ENCODE measurements at places on chromosomes 4 and X.

- DNase-seq = no peak
Observed at GRCh38 chr4:82988323-82988832, 22.2 kb downstream of the LIN54 start.

GRCh38 chr4:25103418-25103817 lies 56.8 kb downstream of the SEPSECS start:
- no peak for DNase-seq

DNA sequence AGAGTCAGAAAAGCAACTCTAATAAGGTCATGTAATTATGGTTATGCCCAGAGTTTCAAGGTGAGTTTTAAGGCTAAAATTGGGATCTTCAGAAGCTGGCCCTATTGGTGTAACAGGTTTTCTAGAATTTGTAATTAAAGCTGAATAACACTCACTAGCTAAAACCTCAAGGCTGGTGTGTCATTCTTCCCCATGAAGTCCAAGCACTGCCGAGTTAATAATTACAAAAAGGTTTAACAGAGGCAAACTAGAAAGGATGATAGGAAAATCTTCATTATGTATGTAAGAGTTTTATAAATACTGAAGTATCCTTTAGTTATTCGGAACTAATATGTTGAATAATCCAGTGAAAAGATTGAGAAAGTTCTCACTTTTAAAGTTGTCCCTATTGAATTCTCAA lies 34.3 kb downstream of the MXRA5 start:
- DNase-seq = no peak

DNA sequence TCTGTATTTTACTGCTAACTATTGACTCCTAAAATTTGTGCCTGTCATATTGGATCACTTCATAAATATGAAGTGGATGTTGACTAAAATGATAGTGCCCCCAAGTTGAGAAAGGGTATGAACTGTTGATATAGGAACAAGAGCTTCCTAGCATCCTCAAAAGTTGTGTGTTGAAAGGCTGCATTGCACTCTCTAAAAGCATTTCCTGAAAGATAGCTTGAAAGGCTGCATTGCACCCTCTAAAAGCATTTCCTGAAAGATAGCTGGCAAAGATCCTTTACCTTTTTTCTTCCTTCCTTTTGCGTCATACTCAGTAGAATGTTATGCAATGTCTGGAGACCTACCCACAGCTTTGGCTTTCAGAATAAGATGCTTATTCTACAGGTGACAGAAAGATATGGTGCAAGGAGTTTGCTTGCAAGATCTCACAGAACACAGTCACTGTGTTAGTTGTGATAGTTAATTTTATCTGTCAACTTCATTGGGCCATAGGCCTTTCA lies 274.6 kb upstream of the GALNTL6 start:
- no peak for DNase-seq

DNA sequence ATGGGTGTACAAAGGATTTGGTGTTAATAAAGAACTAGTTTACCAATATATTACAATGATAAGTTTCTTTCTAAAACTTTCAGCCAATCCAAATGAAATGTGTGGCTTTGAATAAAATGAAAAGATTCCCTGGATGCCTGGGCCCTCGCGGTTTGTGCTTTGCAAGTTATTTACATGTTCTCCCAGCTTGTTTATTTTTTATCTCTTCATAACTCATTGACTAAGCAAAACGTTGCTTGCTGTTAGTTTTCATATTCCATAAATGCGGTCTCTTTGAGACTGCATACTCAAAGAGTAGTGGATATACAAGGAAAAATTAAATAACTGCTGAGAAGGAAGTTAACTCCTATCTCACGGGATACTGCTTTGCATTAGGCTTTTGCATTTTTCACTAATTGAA lies 26.0 kb downstream of the FHDC1 start:
- no peak for DNase-seq

DNA sequence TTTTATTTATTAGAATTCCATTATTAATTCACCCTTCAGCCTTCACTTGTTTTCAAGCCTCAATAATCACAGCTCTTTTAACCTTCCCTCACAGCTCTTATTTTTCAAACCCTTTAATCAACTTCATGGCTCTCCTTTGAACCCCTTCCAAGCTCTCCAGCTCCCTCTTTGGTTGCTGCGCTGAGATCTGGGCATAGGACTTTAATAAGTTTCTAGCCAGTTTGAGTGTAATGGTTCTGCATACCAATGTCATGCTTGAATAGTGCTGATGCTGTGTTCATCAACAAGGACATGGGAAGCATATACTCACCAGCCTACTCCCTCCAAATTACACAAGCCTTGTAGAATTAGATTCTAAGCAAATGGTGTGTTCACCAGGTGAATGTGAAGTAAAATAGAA lies 3.5 kb upstream of the RNF212 start:
- no peak for DNase-seq

DNA sequence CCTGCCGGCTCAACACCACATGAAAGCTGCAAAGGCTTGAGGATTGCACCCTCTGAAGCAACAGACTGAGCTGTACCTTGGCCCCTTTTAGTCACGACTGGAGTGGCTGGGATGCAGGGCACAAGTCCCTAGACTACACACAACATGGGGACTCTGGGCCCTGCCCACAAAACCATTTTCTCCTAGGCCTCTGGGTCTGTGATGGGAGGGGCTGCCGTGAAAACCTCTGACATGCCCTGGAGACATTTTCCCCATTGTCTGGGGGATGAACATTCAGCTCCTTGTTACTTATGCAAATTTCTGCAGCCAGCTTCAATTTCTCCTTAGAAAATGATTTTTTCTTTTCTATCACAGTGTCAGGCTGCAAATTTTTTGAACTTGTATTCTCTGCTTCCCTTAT lies 123.5 kb upstream of the SMARCAD1 start:
- DNase-seq = no peak

- no peak for DNase-seq
Observed at GRCh38 chr4:169861593-169861992, 103.8 kb upstream of the HPF1 start.

GRCh38 chr4:149746276-149746675 lies 69.4 kb downstream of the IQCM start:
- DNase-seq = no peak

- no peak for DNase-seq
Observed at GRCh38 chr4:147616849-147617172, 386 bp upstream of the TMEM184C start.

DNA sequence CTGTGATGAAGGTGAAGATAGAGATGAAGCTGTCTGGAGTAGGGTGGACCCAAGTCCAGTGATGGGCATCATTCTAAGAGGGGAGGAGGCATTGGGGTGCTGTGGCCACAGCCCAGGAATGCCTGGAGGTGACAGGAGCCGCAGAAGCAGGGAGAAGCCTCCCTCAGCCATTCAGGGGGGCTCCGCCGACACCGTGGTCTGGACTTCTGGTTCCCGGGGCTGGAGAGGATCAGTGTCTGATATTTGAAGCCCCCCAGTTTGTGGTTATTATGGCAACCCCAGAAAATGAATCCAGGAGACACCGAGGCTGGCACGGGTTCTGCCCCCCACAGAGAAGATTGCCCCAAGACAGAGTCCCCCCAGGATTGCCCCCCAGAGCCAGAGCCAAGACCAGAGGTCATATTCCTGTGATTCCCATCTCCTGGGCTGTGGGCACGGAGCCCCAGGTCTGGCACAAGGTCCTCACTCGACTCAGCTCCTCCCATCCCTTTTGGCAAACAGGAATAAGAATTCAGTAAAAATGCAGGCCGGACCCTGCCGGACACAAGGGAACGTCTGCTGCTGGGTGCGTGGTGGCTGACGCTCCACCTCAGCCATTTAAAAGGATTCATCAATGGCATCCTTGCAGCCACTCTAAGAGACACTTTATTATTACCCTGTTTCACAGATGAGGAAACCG lies 116.6 kb downstream of the CPZ start:
- DNase-seq = no peak

DNA sequence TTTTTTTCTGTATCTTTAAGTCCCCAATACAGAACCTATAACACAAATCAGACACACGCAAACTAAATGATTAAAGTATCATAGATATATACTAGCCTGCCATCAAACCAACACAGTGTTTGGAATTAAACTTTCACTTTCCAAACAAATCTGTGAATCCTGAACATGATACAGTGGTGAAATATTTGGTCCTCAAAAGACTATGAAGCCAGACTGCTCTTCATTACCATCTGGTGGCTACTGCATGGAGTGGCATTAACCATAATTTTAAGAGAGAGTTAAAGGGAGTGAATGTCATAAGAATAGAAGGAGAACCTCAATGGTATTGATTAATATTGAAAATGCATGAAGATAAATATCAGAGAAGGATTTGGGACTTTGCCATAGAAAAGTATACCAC lies 9.2 kb upstream of the GABRA4 start:
- no peak for DNase-seq

DNA sequence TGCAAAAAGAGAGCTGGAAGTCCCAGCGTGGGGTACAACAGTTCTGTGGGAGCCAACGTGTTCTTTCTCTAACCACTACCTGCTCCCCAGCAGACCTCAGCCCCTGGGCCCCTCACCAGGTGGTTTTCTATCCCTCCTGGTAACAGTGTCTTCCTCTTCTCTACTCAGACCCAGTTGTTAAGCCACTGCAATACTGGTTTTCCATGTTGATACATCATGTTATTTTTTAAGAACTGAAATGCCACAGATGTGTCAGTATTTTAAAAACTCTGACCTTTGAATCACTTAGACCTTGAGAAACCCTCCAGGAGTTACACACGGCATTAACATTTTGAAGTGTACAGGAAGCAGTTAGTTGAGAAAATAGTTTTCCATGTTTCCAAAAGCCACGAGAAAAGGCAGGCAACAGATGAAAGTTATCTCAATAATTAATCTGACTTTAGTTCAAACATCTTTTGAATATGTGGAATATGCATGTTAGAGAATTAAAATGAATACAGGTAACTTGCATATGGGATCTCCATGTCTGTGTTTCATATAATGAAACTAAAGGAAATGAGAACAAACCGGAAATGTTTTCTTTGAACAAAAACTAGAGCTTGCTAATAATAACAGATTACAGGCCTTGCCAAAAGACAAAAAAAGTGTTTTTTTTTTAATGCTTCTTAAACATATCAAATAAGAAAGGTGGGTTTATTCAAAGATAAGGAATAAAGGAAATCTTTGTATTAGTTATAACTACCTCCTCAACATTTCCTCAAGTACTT lies 108.8 kb downstream of the ZNF827 start:
- DNase-seq = no peak

DNA sequence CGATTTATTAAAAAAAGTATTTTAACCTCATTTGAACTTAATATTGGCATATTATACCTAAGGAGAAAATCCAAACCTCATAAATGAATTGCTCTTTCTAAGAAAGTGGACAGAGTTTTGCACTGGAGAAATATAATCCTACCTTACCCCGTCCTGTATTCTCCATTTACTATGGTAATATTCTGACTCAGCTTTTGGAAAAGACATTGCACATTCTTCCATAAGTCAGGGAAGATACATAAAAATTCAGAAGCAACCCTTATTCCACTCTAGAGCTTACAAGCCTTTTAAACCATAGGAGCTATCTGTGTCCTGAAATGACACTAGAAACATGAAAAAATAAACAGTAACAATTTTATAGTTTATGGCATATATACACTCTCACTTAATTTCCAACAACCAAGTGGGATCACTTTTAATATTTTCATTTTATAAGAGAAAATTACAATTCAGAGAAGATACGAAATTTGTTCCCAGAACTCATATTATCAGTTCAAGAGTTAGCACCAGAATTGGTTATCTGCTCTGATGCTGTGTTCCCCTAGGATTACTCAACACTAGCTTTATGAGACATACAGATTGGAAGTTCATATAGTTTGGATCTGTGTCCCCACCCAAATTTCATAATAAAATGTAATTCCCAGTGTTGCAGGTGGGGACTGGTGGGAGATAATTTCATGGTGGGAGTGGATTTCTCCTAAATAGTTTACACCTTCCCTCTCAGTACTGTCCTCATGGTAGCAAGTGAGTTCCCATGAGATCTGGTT lies 359.4 kb downstream of the ARAP2 start:
- no peak for DNase-seq

DNA sequence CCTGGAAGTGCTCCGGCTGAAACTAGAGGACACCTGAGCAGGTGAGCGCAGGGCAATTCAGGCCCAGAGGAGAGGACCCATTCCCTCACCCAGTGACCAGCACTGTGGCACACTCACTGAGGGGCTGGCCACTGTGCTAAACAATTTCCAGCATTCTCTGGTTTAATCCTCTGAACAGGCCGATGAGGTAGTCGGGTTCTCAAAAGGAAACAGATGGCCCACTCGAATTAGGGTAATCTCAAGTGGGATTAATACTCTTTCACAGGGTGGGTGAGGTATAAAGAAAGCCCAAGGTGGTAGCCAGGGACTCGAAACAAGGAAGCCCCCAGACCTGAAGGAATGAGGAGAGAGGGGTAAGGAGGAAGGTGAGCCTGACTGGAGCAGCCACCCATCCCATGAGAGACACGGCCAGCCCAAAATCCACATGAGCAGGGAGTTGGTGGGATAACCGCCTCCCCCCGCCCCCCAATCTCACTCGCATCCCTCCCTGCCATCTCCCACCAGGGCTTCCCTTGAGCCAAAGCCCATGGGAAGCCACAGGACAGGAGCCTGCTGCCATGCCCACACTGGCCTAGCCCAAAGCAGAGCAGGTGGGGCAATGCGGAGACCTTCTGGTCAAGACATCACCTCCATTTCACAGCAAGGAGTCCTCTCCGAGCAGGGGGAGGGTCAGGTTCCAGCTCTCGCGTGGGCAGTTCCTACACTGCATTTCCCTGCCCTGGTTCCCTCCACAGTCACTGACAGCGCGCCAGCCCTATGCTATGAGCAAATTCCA lies 55.0 kb downstream of the SH3KBP1 start:
- DNase-seq = no peak

GRCh38 chr4:132556316-132556715 lies 592.8 kb upstream of the PCDH10 start:
- DNase-seq = no peak

DNA sequence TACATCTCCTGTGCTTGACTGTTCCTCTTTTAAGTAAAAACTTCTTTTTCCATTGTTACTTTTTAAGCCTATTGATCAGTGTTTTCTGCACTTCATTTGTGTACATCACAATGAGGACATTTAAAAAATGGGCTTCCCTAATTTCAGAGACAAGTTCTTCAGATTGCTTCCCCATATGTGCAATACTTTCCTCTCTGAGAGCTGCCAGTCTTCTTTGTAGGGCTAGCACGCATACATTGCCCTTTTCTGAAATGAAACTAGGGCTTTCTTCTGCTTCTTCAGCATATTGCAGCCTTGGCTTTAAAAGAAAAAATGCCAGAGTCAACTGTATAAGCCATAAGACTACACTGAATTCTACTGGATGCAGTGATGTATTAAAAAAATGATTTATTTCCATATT lies 37.8 kb downstream of the FAT4 start:
- DNase-seq = no peak

GRCh38 chr4:121339307-121339706 lies 41.5 kb downstream of the QRFPR start:
- DNase-seq = no peak

GRCh38 chr4:92825256-92825655 lies 521.5 kb downstream of the GRID2 start:
- no peak for DNase-seq

DNA sequence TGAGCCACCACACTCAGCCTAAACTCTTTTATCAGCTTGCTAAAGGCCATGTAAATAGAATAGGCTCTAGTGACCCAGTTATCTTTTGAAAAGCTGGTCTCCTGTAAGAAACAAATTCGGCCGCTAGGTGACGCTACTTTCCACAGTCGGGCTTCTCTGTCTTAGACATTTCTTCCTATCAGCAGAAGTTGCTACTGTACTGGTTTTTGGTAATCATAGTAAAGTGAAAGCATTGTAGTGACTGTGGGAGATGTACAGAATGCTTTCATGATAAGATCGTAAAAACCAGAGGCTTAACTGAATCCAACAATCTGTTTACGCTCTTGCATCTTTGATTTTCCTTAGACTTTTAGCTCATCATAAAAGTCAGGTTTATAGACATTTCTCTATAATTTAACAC lies 82.6 kb downstream of the GK start:
- no peak for DNase-seq

- no peak for DNase-seq
Observed at GRCh38 chr4:5631352-5632065, 76.8 kb downstream of the EVC2 start.
